ENCODE measurements at places on chromosomes 2 and 18.
A peak's percentile ranks its signal among the peaks of the same experiment; 100 is the strongest.

GRCh38 chr18:74416124-74416523, 41.0 kb downstream of the DIPK1C start:
- no peak for DNase-seq

DNA sequence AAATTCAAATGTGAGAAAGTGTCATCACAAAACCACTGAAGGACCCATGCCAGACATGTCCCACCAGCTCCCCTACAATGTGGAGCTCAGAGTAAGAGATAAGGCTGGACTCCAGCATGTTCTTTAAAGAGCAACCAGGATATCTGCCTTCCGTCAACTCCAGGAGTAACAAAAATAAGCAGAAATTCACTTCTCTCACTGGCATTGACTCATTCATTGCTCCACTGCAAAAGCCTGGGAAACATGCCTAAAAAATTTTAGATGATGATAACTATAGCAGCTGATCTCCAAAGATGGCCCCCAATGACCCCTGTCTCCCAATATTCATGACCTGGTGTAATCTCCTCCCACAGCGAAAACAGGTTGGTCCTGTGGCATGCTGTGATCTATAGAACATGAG, 314.5 kb downstream of the NCKAP5 start:
- DNase-seq, result no peak

- DNase-seq, result no peak
Observed at GRCh38 chr2:223594259-223594658, 7.9 kb downstream of the SCG2 start.

DNA sequence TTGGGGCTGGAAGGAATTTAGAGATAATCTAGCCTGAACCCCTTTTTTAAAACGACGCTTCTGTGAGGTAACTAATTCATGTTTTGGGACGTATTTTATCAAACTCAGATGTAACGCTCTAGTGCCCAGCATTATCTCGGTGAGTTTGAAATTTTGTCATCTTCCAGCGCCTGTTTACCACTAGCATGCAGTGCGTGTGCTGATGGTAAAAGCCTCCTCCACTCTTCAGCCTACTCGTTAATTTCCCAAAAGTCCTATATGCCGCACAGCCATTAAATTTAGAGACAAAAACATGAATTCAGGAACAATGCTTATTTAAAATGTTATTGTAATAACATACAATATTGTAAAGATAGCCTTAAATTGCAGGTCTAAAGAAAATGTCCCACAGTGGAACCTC, 2.8 kb downstream of the ZCCHC2 start:
- peak; percentile 38 for DNase-seq

- DNase-seq, result no peak
Observed at GRCh38 chr2:15141211-15141610, 419.9 kb downstream of the NBAS start.

DNA sequence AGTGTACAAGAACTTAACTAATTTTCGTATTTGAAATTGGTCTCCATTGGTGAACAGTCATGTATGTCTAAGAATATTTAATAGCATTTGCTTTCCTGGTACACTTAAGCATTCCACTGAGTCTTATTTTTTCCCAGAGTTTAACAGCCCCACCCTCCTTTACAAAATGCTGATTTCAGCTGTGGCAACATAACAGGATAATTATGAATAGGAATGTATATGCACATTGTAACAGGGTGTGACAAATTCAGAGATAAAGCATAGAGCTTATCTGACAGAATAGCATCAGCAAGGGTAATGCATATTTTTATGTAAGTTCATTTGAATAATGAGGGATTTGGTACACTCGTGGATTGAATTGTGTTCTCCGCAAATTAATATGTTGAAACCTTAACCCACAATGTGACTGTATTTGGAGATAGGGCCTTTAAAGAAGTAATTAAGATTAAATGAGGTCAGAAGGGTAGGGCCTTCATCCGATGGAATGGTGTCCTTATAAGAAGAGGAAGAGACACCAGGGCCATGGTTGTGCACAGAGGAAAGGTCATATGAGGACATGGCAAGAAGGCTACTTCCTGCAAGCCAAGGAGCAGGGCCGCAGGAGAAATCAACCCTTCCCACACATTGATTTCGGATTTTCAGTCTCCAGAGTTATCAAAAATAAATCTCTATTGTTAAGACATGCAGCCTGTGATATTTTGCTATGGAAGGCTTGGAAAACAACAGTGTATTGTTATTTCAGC, 439.7 kb upstream of the CDH20 start:
- DNase-seq, result no peak

- no peak for DNase-seq
Observed at GRCh38 chr2:46323730-46324129, 26.5 kb downstream of the EPAS1 start.

Data from hematopoietic multipotent progenitor cell treated with erythropoietin and hydrocortisone succinate and interleukin-3 and kit ligand, for 4 days (in vitro differentiated cells).